ENCODE measurements at places on chromosomes 3 and 15.

DNA sequence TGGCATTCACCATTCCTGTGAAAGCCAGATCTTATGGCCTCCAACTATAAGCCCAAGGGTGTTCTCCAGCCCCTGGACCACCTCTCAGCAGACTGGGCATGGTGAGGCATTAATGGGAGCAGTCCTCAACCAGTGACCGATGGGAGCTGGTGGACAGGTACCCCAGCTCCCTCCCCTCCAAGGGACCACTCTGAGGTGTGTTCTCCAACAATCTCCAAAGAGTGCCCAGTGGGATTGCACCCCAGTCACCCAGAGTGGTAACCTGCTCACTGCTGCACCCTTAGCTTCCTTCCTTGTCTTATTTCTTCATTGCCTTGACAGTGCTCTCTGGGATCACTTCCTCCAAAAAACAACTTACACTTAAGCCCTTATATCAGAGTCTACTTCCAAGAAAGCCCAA lies 8.2 kb upstream of the ITGA11 start:
- no peak for DNase-seq

- no peak for DNase-seq
Measured at GRCh38 chr3:164208821-164209220, 869.5 kb downstream of the SI start.

GRCh38 chr3:13535526-13535875 lies 13.4 kb upstream of the FBLN2 start:
- DNase-seq: no peak

GRCh38 chr3:31218082-31218481 lies 314.6 kb upstream of the STT3B start:
- DNase-seq: peak; percentile 46

- no peak for DNase-seq
Measured at GRCh38 chr3:195145579-195145978, 125.4 kb downstream of the XXYLT1 start.

DNA sequence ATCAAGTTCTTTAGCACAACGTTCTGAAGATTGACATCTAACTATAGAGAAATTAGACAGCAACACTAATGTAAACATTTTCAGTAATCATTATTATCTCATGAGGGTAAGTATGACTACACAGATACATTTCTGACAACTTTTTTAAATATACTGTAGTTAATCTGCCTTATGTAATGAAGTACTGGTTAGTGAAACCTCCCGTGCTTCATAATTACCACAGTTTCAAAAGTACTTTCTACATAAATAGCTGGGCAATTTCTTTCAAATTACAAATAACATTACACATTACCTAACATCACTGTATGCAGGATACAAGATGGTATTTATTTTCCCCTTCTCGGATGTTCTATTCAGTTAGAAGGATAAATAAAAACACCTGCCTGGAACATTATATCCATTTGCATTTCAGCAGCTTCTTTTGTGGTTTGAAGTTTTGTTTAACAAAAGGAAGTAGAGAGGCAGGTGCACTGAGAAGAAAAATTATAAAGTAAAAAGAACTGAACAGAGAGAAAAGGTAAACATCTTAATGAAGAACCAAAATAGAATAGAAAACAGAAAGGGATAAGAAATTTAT lies 1241.5 kb upstream of the GBE1 start:
- no peak for DNase-seq

- DNase-seq: no peak
Measured at GRCh38 chr3:37941608-37942508, 48.7 kb upstream of the VILL start.

GRCh38 chr3:175179055-175179454 lies 319.9 kb downstream of the NAALADL2 start:
- no peak for DNase-seq

- no peak for DNase-seq
Measured at GRCh38 chr3:179957264-179957845, 79.4 kb downstream of the PEX5L start.

- DNase-seq: peak; percentile 66
Measured at GRCh38 chr3:168047190-168047795, 48.4 kb downstream of the GOLIM4 start.

- no peak for DNase-seq
Measured at GRCh38 chr3:104750581-104750980, 616.1 kb upstream of the ALCAM start.

DNA sequence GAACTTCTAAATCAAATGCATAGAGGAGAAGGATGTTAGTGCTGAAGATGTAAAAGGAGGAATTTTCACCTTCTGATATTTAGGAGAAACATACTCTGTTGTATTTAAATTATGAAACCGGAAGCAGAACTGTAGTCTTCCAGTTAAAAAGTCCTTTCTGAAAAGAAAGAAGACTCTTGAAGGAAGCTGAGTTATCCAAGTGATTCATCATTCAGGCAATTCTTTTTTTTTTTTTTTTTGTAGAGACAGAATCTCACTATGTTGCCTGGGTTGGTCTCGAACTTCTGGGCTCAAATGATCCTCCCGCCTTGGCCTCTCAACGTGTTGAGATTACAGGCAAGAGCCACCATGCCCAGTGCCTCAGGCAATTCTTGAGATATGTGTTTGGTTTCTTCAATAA lies 424.8 kb upstream of the TPM1 start:
- DNase-seq: no peak

DNA sequence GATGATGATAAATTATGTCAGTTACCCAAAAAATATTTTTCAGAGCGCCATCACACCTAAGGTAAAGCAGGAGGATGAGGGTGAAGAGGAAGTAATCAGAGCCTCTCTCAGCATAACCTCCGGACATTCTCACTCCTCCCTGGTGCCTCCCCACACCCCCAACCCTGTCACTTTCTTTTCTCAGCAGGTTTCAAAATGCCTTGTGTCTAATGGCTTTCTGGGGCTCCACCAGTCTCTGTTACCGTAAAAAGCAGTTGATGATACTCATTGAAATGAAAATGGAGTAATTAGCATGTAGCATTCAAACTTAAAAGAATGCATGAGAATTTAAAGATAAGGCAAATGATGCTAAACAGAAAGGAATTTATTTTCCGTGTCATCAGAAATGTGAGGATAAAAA lies 180.0 kb downstream of the ERC2 start:
- no peak for DNase-seq

DNA sequence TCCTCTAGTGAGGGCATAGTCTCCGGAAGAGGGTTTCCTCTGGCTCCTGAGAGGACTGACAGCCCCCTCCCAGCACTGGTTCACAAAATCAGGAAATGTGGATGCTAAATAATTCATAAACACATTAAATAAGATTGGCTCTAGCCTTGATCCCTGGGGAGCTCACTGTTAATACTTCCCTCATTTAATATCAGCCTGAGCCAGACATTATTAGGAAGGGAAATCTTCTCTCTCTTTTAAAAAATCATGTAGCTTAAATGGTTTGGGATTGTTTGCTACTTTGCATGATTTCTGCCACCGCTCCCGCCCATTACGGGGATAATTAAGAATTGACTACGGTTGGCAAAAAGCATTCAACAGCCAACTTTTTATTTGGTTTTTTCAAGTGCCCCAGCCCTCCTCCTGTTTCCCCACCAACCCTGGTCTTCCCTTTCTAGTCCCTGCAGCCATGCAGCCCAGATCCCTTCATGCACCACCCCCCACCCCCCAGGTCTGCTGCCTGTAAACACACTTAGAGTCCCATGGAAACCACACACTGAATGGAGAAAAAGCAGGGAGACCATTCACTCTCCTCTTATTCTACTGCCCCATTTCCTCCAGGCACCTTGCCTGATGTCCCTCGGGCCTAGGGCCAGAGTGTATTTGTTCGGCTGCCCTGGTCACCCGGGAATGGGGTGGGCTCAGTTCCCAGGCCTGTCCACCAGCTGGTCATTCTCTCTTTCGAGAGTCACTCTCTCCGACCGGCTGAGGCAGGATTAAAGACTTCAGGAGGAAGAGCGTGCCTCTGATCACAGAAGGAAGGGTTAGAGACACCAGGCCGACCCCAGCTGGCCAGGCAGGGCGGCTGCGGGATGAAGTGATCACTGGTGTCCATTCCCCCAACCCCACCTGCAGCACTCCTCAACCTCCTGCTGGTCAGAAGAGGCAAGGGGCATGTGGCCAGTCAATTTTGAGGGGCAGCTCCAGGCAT lies 45.1 kb downstream of the SEMA5B start:
- DNase-seq: no peak

- DNase-seq: no peak
Measured at GRCh38 chr3:141830508-141830907, 45.9 kb upstream of the ATP1B3 start.

DNA sequence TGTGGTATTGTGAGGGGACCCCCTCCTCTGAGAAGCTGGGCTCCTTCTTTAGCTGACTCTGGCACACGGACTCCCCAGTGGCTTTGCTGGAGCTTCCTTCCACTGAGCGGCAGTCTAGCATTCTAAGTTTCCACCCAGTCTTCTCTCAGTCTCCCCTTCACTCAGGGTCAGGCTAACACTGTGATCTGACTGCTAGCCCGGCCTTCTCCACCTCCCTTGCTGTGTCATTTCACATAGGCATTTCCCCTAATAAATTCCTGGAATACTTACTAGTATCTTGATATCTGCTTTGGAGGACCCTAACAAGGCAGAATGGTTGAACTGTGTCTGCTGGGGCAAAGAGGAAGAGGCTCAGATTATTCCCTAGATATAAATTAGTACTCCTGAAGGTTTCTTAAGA lies 106.2 kb upstream of the THBS1 start:
- no peak for DNase-seq

DNA sequence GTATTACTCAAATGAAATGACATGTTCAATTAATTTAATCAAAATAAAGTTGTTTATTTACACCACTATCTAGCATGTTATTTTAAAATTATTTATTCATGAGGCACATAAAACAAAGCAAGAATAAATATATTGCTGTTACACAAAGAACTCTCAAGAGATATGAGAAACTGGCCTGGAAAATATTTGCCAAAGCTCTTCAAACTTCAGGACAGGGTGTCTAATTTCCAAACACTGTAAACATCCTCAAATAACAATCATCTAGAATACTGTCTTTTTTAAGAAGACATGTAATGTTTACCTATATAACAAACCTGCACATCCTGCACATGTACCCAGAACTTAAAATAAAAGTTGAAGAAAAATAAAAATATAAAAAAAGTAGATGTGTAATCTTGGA lies 876.6 kb downstream of the TUSC7 start:
- no peak for DNase-seq

DNA sequence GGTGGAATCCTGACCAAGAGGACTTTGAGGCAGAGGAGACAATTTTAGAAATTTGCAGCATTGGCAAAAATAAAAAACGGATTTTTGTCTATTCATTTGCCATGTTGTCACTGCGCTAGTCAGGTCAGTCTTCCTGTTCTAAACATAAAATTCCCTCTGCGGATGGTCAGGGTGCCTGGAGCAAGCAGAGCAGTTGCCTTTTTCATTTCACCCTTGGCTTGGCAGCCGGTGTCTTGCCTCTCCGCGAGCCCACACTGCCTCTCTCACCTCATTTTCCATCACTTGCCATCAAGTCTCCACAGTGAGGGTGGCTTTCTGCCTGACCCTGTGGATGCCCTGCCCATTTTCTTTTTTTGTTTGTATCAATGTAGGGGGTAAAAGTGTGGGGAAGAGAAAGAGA lies 396.1 kb downstream of the LRTM1 start:
- DNase-seq: no peak

DNA sequence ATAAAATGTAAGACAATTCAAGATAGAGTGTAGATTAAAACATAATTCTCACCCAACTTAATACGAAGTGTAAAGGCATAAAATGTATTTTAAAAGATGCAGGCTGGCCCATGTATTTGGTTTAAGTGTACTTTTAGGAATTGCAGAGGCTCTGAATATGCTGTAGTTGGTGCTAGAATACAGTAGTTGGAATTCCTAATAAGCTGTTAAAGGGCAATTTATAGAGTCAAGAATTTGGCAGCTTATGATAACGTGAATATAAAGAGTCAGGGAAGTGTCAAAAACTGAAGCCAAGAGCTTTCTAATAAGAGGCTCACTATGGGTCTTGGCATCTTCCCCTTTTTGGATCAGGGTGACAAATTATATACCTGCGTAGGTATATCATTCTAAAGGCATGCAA lies 36.5 kb downstream of the ADAMTS9 start:
- no peak for DNase-seq

GRCh38 chr3:158494673-158495072 lies 76.3 kb upstream of the MLF1 start:
- no peak for DNase-seq

GRCh38 chr15:40313531-40314398 lies 6.0 kb upstream of the PLCB2 start:
- DNase-seq: no peak

GRCh38 chr15:100241572-100242482 lies 99.9 kb downstream of the ADAMTS17 start:
- DNase-seq: peak; percentile 17

DNA sequence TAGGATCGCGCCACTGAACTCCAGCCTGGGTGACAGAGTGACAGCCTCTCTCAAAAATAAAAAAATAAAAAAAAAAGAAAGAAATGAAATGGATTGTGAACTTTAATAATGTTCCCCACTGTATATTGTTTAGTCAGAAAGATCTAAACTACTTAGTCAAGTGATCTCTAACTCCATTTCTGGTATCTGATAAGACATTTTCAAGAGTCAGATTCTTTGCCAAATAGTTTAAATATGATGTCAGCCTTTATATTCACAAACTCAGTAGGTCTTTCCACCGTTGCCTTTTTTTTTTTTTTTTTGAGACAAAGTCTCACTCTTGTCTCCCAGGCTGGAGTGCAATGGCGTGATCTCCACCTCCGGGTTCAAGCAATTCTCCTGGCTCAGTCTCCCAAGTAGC lies 29.0 kb upstream of the OSBPL11 start:
- DNase-seq: no peak

GRCh38 chr15:101723171-101723873 lies 951 bp downstream of the TARS3 start:
- DNase-seq: peak; percentile 58

GRCh38 chr3:136186344-136186743 lies 9.8 kb downstream of the MSL2 start:
- DNase-seq: peak; percentile 44

- no peak for DNase-seq
Measured at GRCh38 chr3:85554153-85554552, 595.4 kb downstream of the CADM2 start.

DNA sequence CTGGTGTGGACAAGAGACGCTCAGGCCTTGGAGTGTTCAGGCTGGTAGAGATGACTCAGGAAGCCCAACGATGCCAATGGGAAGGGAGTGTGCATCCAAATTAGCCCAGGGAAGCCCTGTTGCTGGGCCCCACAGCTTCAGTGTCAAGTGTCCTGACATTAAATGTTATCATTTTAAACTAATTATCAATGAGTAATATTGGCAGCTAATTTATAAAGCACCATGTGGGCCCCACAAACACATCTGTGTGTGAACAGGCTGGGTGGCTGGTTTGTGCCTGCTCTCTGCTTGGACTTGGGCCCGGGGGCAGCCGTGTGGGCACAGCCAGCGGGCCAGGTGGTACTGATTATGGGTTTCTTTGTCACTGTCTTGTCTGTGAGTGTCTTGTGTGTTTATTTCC lies 15.0 kb downstream of the FBLN2 start:
- no peak for DNase-seq

Data from activated CD4-positive, alpha-beta T cell treated with anti-CD3 and anti-CD28 coated beads, Interleukin-2, Interleukin-6, amounts not matched to agents 100 ng/mL and 50 ng/mL, durations not matched to agents 16 hours and 8 hours (primary cell).